ENCODE measurements at places on chromosomes 6 and 20. TPM values are rescaled to one million over a fixed set of nuclear protein-coding genes. Genes with fewer than 3 reads are reported as not detected.

The ZNF334 gene
- 5.8 TPM for total RNA-seq

The PDSS2 gene
- total RNA-seq = 14.8 TPM

The GNAS-AS1 gene
- total RNA-seq = 3.0 TPM

The TRAPPC3L gene
- total RNA-seq = not detected

The LY6G5C gene
- total RNA-seq = 4.1 TPM

The MRPL18 gene
- total RNA-seq = 95.2 TPM

The STX11 gene
- total RNA-seq = 24.6 TPM

The TPD52L1 gene
- 1.6 TPM for total RNA-seq

The PBX2 gene
- 65.4 TPM for total RNA-seq

The CTAGE9 gene
- total RNA-seq = not detected

The KHDC1L gene
- not detected for total RNA-seq

The SYCP2 gene
- 2.2 TPM for total RNA-seq

The GLP1R gene
- 0.32 TPM for total RNA-seq

The FBXO30 gene
- 2.1 TPM for total RNA-seq

The NFS1 gene
- total RNA-seq = 50.1 TPM

The SCGN gene
- not detected for total RNA-seq

All from activated naive CD4-positive, alpha-beta T cell treated with anti-CD3 and anti-CD28 coated beads, Interleukin-2, amount 50 U/mL, for 72 hours (primary cell).